Activated naive CD8-positive, alpha-beta T cell treated with anti-CD3 and anti-CD28 coated beads for 36 hours (primary cell): ENCODE measurements at places on chromosomes 6 and 20.

DNA sequence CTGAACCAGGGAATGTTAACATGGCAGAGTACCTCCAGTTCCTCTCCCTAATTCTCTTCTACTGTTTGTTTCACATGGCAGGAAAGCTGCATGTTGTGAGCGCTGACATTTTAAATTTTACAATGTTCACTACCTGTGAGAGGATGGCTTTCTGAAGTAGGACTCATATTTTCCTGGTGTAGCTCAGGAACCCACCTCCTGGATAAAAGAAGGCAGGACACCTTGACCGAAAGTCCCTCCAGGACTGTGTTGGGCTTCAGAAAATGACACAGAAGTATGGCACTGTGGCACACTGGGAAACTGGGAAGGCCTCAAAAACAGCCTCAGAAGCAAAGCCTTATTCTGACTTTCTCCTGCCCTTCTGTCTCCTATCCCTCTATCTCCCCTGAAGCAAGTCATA, 33.3 kb downstream of the PTPRK start:
- DNase-seq: no peak

GRCh38 chr6:56542364-56543331, 100.0 kb downstream of the DST start:
- peak; percentile 77 for DNase-seq

DNA sequence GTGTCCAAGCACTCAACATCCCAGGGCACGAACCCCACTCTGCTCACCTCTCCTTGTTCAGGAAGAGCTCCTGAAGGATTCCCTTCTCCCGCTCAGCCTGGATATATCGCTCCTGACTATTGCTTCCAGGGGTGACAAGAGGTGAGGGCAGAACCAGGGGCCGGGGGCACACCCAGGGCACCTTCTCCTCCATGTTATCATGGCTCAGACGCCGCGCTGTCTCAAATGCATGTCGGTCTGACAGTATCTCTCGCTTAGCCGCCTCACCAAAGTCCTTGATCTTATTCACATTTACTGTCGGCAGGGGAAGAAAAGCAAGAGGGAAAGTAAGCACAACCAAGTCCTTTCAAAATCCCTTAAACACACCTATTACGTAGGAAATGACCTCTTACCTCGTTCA, 13.1 kb downstream of the PPP1R10 start:
- DNase-seq: no peak

DNA sequence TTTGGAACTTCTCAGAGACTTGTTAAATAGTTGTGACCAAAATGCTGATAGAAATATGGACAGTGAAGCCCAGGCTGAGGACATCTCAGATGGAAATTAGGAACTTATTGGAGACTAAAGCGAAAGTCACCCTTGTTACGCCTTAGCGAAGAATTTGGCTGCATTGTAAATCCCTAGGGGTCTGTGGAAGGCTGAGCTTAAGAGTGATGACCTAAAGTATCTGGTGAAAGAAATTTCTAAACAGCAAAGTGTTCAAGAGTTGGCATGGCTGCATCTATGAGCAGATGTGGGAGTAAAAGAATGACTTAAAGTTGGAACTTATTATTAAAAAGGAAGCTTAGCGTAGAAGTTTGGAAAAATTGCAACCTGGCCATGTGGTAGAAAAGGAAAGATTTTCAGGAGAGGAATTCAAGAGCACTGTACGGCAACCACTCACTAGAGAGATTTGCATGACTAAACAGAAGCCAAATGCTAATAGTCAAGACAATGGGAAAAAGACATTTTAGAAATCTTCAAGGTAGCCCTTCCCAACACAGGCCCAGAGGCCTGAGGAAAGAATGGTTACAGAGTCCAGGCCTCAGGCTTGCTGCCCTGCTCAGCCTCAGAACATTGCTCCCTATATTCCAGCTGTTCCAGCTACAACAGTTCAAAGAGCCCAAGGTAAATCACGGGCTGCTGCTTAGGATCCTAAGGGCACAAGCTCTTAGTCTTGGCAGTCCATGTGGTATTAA, 61.6 kb upstream of the TNFRSF21 start:
- DNase-seq: no peak

- no peak for DNase-seq
Measured at GRCh38 chr6:21241231-21242130, 352.1 kb upstream of the SOX4 start.

- no peak for DNase-seq
Measured at GRCh38 chr6:53302678-53303360, 45.9 kb downstream of the ELOVL5 start.

- no peak for DNase-seq
Measured at GRCh38 chr6:142942805-142943227, 2.2 kb downstream of the HIVEP2 start.

DNA sequence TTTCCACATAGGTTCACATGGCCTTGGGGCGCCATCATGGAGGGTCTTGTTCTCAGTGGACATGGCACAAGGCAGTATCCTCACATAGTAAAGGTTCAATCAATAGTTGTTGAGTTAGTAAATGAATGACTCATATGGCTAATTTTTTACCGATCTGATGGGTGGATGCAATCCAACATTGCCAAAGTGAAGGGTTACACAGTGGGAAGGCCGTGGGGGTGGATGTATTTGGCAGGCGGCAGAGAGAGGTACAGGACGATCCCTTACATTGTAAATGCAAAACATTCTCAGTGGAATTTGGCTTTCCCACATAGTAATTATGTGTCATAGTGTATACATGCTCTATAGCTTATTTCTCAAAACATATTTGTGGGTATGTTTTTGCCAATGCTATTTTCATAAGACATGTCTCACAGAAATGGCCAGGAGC, 21.0 kb upstream of the PDE7B start:
- DNase-seq: no peak
